ENCODE measurements at places on chromosomes 4 and X. TPM values are rescaled to one million over a fixed set of nuclear protein-coding genes. Genes with fewer than 3 reads are reported as not detected.

MSX1 gene
- total RNA-seq = 59.9 TPM

XAGE1A gene
- not detected for total RNA-seq

NPNT gene
- 15.8 TPM for total RNA-seq

SMIM43 gene
- total RNA-seq = not detected

CENPVL1 gene
- total RNA-seq = not detected

MYOZ2 gene
- not detected for total RNA-seq

TCEAL9 gene
- 28.8 TPM for total RNA-seq

TRIML2 gene
- 6.3 TPM for total RNA-seq

XG gene
- not detected for total RNA-seq

DNA sequence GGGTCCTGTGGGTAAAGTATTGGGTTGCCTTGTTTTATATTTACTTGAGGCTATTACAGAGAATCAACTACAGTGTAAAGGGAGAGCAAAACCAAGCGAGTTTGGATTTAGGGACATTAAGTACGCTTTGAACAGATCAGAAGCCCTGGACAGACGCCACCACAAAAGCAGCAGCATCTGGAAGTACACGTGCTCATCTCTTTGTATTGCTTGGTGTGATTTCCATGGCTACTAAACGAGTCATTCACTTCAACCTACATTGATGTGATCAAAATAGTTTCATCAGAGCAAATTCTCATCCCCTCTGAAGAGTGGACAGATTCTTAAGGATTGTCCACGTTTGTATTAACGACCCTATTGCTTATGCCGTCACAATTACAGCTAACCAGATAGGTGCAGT lies 85.1 kb downstream of the SORBS2 start:
- DNase-seq = no peak

DNA sequence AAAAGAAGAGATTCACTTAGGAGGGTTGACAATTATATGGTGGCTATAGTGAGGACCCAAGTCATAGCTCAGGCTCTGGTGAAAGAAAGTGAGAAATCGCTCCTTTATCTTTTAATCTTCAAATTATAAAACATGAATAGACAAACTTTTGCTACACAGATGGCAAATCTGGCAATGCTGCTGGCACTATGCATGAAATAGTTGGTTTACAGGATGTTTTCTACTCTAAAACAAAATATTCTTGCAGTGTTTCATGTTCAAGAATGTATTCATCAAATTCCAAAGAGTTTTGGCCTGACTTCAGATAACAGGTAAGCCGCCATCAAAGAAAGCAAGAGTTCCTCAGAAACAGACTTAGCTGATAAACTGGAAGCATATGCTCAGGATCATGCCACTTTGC lies 801.2 kb downstream of the C4orf33 start:
- DNase-seq = no peak

GRCh38 chr4:137572647-137573046 lies 40.4 kb upstream of the PCDH18 start:
- no peak for DNase-seq

- no peak for DNase-seq
Observed at GRCh38 chr4:77903186-77903585, 40.6 kb downstream of the MRPL1 start.

DNA sequence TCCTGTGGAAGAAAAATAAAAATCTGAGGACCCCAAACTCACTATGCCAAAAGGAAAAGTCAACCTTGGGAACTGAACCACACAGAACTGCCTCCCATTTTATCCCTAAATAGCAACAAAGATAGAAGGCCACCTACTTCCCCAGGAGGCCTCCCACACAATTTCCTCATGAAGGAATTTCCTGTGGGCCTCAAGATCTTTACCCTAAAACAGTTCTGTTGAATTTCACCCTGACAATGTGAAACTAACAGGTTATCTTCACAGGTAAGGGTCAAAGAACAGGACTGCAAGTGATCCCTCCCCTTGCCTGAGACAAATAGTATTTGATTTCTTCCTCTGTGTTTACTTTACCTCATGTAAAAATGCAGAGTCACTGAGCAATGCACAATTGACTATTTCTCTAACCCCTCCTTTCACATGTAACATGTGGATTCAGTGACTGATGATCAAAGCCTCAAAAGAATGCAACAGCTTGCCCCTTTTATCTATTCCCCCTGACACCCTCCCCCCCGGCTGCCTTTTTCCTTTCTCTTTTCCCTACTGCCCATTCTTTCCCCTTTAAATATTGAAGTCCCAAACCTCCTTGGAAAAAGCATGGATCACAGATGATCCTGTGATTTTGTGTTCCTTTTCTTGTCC lies 33.3 kb downstream of the MEPE start:
- DNase-seq = no peak

GRCh38 chr4:992297-993110 lies 700 bp downstream of the SLC26A1 start:
- no peak for DNase-seq

- no peak for DNase-seq
Observed at GRCh38 chr4:167555338-167556022, 321.2 kb upstream of the SPOCK3 start.

GRCh38 chr4:153433754-153434105 lies 32.4 kb upstream of the TMEM131L start:
- no peak for DNase-seq

DNA sequence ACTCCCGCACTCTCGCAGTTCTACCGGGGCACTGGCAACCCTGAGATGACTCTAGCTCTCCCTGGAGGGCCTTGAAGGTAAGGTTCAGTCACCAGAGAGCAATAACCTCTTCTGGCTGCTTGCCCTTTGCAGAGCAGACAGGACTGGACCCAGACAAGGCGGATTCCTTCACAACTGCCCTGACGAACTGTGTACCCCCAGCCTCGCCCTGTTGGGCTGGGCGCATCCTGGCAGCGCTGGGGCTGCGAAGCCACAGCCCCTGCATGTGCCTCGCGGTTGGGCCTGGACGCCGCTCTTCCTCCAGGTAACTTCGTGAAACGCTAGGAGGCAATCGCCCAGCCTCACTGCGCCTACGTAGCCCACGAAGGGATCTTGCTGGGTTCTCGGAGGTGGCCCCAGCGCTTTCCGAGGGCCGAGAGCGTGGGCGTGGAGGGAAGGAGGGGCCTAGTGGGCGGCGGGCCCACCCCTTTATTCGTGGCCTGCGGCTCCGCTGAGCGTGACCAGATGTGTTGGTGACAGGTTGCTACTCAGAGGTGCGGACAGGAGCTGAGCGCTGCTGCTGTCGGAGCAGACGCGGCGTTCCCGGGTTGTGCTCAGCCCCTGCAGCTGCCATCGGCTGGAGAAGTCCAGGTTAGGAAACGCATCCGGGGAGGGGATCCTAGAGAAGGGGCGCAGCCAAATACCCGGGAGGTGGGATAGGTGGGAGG lies 1.9 kb upstream of the MAMLD1 start:
- DNase-seq = no peak

DNA sequence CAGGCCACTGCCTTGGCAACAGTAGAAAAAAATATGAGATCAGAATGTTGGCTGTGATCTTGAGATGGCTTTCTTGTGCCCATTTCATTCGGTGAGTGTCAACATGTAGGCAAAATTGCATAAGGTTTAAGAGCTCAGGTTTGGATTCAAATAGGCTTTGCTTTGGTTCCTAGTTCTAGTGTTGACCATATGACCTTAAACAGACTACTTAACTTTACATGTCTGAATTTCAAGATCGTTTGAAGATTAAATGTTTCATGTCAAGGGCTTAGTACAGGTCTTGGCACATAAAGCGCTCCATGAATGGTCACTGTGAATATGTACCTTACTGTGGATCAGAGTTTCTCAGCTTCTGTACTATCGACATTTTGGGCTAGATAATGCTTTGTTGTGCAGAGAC lies 204.2 kb downstream of the MGST2 start:
- DNase-seq = no peak

- DNase-seq = no peak
Observed at GRCh38 chr4:76022677-76023076, 620 bp downstream of the CXCL10 start.

DNA sequence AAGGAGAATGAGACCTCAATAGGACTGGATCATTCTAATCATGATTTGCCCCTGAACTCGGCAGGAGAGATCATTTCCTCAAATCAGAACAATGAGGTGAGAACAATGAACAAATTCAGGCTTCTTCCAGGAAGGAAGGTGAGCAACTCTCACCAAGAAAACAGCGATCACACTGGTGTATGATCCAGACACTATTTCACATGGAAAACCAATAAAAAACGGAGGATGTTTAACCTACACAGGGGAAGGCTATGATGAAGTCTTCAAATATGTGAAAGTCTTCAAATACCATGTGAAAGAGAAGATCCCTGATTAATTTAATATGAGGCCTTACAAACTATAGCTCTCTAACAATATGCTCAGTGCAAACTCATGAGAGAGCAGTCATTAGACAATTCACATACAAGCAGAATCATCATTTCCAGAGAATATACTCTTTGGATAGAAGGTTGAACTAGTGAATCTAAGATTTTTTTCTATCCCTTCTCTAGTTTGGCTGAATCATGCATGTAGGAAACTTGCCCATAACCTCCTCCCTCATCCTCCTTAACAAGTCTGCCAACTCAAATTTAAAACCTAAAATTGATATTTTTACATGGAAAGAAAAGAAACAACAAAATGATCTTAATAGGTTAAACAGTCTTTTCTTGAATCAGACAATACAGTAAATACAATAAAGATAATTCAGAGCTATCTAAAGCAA lies 122.5 kb downstream of the ADAMTS3 start:
- DNase-seq = no peak

DNA sequence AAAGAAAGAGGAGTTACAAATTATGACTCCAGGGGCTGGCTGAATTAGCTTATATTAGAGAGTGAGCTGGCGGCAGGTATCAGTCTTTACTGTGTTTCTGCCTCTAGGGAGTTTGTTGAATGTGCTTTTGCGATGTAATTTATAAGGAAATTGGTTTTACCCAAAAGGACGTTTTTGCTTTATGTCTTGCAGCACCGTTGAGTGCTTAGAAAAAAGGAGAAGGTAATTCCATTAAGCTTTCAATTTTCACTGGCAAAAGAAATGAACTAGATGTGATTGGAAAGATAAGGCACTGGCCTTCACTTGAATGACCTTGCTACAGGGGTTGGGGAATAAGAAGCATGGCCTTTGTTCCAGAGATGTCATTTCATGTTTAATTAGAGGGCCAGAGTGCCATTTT lies 74.9 kb upstream of the CBR4 start:
- no peak for DNase-seq

- DNase-seq = no peak
Observed at GRCh38 chr4:145605941-145606340, 13.2 kb upstream of the MMAA start.

DNA sequence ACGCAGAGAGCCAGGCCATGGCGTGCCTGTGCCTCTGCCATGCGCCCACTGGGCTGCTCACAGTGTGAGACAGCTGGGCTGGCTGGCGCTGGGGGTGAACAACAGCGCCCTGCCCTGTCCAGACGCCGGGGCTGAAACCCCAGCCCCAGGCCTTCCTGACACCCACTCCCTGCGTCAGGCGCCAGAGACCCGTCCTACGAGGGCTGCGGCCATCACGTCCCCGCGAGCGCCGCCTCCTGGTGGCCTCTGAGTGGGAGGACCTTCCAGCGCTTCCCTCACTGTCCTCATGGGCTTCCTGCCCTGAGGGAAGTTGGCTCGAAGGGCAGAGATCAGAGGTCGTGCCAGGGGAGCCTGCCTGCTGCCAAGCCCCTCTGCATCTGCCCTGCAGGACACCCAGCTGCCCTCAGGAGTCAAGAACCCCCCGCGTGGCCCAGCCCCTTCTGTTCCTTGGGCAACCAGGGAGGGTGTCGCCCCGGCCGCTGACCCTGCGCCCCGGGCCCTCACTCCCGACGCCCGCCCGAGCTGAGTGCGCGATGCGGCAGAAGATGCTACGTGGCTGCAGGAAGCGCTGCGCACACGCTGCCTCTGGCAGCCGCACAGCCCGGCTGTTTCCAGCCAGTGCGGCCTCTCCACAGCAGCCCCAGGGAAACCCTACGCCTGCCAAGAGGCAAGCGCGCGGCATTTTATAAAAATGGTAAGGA lies 16.2 kb downstream of the NELFA start:
- no peak for DNase-seq

DNA sequence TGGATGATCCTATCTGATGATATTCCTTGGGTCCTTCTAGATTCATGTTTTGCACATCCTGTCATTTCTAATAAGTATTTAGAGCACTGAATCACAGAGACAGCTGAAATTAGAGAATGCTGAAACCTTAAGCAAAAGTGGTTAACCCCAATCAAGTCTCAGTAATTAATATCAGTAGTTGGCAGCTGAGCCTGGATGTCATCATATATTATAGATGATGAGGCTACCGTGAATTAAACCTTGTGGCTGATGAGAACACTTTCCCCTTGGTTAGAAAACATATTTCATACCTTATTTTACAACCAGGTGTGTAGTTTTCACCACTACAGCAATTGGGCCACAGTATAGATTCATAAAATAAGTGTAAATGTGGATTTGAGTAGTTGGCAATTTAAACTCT lies 499.0 kb downstream of the PDGFC start:
- no peak for DNase-seq

- DNase-seq = no peak
Observed at GRCh38 chrX:34350561-34351335, 218.6 kb upstream of the FAM47A start.

GRCh38 chr4:77817304-77818072 lies 1.7 kb downstream of the CNOT6L start:
- DNase-seq = no peak

DNA sequence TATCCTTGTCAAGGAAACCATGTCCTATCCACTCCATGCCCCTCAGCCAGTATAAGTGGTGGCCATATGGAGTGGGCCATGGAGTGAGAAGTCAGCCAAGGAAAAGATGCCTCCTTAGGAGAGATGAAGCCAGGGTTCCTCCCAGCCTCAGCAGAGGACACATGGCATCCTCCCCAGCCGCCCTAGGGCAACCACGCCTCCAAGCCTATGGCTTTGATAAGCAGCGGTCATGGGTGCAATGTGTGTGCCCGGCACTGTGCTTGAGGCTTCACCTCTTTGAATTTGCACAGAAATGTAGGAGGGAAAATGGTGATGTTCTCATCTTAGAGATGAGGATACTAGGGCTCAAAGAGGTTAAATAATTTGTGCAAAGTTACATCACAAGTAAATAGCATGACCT lies 34.6 kb upstream of the TBC1D14 start:
- no peak for DNase-seq

- no peak for DNase-seq
Observed at GRCh38 chrX:13346646-13347045, 26.8 kb upstream of the ATXN3L start.

GRCh38 chrX:111875881-111876280 lies at the start of gene TRPC5OS:
TRPC5OS (plus strand) TSS chrX:111876181; CDS start chrX:111901850, 25,669 bp downstream.
- DNase-seq = no peak

- DNase-seq = no peak
Observed at GRCh38 chr4:127307996-127308395, 324.8 kb upstream of the INTU start.

GRCh38 chr4:5051278-5052203 lies at the start of gene STK32B:
STK32B (plus strand) TSS chr4:5051480.
- DNase-seq = no peak

Measured in HCT116 (cell line).